ENCODE measurements at places on chromosomes 13 and 19.
A peak's percentile ranks its signal among the peaks of the same experiment; 100 is the strongest.

- DNase-seq, result peak; percentile 47
Measured at GRCh38 chr19:40811478-40812341, 12.7 kb downstream of the EGLN2 start.

DNA sequence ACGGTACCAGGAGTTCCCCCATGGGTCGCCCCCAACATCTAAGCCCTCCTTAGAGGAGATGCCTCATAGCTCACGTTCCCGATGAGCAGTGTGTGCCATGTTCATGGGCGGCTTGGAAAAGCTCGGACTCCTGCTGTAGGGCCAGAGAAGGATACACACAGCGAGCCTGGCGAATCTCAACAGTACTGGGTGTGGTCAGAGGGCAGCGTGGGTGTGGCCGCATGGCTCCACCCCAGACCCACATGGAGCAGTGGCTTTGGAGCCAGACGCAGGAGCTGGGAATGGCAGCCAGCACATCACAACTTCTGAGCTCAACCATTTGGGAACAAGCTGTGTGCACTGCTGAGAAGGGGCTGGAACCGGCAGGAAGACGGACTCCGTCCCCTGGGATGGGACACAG, 15.6 kb downstream of the CAPS start:
- DNase-seq, result no peak

- DNase-seq, result no peak
Measured at GRCh38 chr13:27504128-27504867, 53.9 kb upstream of the MTIF3 start.

DNA sequence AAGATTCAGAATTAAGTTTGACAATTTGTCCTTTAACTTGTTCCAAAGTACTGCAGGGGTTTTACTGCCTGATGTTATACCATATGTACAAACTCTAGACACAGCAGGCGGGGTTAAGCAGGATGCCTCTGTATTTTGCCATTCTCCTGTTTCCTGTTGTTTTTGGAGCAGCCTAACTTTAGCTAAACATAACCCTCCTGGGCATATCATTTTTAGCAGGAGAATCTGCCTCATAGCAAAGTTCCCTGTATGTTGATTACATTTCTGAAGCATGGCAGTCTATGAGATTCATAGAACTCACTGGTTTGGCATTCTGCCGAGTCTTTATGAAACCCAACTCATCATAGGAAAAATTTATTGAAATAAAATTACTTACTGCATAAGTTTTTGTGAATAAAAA, 5.2 kb downstream of the LHFPL6 start:
- no peak for DNase-seq

DNA sequence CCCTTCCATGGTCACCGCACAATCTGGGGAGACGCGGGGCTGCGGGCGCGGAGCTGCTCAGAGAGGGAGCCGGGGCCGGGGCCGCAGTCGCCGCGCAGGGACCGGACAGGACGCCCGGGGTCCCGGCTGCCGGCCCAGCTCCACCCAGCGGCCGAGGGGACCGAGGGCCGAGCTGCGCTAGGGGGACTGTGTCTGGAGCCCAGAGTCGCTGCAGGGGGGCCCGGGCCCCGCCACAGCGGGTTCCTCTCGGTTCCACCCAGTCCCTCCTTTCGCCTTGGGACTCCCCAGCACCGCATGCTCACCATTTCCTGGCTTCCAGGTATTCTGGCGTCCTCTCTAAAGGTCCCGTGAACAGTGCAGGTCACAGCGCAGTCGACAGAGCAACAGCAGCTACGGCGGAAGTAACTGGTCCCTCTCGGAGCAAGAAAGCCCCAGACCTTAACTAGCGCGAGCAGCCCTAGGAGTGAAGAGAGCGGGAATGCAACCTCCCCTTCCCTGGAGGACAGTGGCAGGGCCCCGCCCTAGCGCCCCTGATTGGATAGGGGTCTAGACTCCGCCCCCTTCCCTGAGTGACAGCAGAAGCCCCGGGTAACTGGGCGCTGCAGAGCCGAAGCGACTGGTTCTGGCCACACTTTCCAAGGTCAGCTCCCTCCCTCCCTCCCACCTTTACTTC, at the start of gene ZNF878:
TSS of gene ZNF878 (minus strand) at position 465 of the 673 bp plus-strand sequence. CDS start at position 305, 160 bp downstream.
- DNase-seq, result peak; percentile 96

DNA sequence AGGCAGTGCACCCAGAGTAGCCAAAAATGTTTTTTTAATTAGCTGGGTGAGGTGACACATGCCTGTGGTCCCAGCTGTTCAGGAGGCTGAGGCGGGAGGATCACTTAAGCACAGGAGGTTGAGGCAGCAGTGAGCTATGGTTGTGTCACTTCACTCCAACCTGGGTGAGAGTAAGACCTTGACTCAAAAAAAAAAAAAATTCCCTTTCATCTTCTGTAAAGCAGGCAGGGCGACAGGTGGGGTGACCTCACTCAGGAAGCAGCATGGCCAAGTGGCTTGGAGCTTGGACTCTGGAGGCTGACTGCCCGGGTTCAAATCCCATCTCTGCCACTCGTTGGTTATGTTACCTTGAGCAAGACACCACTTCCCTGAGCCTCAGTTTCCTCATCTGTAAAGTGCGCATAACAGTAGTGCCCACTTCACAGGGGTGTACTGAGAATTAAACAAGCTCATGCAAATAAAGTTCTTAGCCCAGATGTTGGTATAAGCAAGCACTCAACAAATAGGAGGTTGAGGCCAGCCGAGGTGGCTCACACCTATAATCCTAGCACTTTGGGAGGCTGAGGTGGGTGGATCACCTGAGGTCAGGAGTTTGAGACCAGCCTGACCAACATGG, 48.3 kb downstream of the MAP4K1 start:
- DNase-seq, result peak; percentile 71

DNA sequence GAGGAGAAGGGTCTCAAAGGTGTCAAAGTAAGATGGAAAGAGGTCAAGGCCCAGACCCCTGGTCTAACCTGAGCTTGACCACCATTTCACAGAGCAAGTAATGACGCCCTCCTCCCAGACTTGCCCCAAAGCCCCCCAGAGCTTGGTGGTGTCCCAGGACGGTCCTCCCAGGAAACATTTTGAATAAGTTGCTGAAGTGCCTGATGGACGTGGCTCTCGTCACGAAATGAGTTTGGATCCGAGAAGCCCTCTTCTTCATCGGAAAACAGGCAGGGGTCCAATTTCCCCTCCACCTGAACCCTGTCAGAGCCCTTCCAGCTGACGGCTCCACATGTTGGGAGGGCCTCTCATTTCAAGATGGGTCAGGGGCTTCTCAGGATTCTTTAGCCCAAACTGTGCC, 54.5 kb upstream of the TPM4 start:
- DNase-seq, result no peak

GRCh38 chr13:106475852-106476251, 59.6 kb downstream of the EFNB2 start:
- no peak for DNase-seq

DNA sequence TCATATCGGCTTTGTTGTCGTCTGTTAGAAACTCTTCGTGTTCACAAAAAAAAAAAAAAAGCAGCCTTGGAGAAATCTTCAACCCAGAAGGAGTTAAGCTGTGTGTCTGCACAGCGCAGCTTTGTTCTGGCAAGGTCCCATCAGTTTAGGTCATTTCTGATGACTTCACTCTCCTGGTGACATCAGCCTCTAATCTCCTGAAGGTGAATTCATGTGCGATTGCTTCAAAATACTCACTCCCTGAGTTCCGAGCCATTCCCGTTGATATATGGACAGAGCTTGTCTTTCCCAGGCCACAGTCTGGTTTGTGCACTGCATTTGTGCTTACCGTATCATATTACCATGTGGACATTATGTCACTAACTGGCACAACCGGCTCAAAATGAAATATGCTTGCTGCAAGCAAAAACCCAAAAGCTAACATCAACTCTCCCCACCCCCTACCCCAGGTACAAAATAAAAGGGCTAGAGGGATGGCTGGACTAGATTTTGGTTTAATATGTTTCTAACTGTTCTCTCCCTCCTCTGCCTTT, 342.4 kb downstream of the KCNRG start:
- peak; percentile 95 for DNase-seq

- no peak for DNase-seq
Measured at GRCh38 chr13:20402881-20403280, 122.8 kb downstream of the CRYL1 start.

- DNase-seq, result no peak
Measured at GRCh38 chr13:23643338-23644125, 73.3 kb downstream of the TNFRSF19 start.

GRCh38 chr19:31402529-31403316, 53.5 kb upstream of the TSHZ3 start:
- DNase-seq, result no peak

DNA sequence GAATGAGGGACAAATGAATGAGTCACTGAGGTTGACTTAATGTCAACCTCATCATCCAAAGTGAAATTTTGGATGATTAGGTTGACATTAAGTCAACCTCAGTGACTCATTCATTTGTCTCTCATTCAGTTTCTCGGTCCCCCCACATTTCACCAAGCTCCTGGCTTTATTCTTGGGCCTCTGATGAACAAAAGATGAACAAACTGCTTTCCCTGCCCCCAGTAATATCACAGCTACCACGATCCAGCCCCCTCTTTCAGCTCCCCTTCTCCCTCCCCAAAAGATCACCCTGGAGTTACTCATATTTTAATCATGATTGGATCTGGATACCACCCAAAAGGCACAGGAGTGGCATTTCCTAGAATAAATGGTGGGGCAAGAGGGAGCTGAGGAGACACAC, 10.8 kb downstream of the CEACAM18 start:
- DNase-seq, result no peak

GRCh38 chr19:54114340-54115108, 933 bp downstream of the TFPT start:
- DNase-seq, result peak; percentile 82

DNA sequence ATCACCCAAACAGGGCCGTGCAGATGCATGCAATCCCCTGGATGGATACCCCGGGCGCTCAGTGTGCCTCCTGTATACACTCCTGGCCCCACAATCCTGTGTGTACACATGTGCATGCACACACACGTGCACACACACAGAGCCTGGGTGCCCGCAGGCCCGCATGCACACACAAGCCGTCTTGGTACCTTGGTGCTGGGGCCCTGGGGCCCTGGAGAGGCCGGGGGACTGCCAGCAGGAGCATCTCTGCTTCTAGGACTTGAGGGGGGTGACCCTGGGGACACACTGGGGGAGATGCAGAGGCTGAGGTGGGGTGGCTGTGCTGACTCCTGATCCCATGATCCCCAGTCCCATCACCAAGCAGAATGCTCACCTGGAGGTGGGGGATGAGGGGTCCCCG, 15.6 kb upstream of the EPOR start:
- no peak for DNase-seq

DNA sequence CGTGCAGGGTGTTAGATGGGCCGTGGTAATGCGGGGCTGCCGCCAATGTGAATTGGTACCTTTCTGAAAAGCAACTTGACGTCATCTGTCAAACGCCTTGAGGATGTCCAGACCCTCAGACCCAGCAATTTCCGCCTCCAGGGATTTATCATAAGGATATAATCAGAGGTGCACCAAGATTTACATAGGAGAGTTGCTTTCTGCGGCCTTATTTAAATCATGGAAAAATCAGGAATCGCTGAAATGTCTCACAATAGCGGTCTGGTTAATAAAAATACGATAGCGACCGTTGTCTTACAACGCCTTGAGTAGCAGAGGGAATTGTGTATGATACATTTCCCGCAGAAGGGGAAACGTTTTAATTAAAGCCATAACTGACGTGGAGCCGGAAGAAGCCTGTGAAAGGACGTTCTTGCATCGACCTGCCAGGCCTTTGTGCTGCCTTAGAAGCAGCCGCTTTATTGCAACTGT, 32.3 kb upstream of the NDUFS7 start:
- DNase-seq, result no peak

DNA sequence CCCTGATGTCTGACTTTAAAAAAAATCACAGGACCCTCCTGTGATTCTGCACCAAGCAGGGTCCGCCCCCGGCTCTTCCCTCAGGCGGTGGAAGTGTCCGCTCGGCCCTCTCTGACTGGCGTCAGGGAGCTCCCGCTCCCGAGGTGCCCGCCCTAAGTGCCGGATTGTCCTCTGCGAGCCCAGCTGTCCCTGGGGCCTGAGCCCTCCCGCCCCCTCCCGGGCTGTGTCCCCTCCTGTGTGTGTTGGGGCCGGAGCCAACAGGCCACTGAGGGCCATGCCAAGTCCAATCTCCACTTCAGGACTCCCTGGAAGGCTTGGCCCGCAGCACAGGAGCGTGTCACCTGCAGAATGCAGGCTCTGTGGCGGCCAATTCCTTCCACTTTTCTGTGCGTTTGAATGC, 25.4 kb downstream of the MAP2K2 start:
- DNase-seq, result no peak

- DNase-seq, result peak; percentile 49
Measured at GRCh38 chr19:58407658-58408151, 744 bp upstream of the ZNF584 start.
